CD4-positive, alpha-beta T cell treated with Interleukin-12 subunit alpha and Interleukin-12 subunit beta, for 1 hour (primary cell): ENCODE measurements at places on chromosomes 13 and 19.

DNA sequence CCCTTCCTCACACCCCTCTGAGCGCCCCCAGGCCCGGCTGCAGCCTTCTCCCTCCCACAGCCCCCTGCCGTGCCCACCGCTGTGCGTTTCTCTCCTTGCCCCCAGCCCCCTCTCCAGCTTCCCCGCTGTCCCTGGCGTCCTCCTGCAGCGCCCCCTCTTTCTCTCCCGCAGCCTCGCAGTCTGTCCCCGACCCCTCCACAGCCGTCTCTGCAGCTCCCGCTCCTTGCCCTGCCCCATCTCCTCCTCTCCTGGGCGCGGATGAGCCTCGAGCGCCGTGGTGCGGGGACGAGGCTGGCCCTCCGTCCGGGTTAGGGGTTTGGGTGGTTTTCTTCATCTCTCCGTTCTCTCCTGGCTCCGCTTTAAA is 1.1 kb downstream of the KMT5C start:
- peak; percentile 27 for DNase-seq

DNA sequence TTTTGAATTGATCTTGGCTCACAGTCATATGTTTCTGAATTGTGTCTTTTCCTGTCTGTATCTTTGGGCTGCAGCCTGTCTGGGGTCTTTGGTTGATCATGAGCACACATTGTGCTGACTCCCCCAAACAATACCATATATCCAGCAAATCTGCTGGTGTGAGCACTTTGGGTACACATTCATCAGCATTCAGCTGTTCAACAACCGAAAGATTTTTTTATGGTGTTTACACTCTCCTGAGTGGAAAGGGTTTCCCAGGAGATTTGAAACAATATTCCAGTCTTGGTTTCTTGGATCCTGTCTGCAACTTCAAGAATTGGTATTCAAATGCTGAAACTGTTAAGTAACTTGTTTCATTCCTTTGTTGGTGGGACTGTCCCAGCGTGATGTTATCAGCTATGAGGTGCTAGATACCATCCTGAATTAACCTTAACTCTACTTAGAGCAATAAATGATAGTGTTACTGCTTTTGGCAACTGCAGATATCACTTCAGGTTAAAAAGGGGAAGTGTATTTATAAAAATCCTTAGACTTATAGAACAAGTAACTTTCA is 78.4 kb upstream of the DIAPH3 start:
- no peak for DNase-seq

DNA sequence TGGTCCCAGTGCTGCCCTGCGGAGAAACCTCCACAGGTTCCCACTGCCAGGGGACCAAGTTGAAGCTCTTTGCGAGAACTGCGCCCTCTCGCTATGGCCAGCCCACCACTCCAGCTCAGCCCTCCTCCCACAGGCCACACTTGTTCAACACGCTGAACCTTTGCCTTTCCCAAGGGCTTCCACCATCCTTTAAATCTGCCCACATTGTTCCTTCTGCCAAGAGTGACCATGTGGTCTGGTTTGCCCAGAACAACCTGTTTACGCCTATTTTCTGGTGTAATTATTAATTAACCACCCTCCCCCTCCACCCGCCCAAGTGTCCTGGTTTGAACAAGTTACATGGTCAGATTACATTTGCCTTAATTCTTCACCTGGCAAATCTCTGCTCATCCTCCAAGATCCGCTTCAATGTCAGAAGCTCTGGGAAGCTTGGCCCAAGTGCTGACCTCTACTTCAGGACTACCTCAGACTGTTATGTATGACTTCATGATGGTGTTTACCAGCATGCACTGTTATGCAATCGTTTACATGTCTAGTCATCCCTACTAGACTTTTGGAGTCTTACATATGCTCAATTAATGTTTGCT is 12.0 kb upstream of the USP12 start:
- no peak for DNase-seq

DNA sequence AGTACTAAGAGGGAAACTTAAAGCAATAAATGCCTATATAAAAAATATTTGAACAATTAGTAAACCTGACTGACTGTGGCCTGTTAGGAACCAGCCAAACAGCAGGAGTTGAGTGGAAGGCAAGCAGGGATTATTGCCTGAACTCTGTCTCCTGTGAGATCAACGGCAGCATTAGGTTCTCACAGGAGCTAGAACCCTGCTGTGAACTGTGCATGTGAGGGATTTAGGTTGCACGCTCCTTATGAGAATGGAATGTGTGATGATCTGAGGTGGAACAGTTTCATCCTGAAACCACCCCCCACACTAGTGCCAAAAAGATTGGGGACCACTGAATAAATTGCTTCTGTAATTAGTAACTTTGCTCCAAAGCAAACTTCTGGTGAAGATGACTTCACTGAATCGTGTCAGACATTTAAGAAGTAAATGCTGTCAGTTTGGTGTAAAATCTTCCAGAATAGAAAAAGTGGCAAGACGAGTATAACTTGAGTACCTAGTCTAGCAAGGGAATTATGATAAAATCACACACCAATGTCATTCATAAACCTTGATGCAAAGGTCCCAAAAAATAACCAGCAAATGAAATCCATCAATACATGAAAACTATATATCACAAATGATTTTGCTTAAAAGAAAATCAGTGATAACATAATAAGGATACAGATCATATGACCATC is 53.8 kb downstream of the SLC6A16 start:
- no peak for DNase-seq

GRCh38 chr19:10829967-10830366 is 6.0 kb downstream of the TMED1 start:
- no peak for DNase-seq

GRCh38 chr19:18093439-18094161 is 4.0 kb upstream of the MAST3 start:
- no peak for DNase-seq

GRCh38 chr19:40466985-40467734 is at the start of gene SPTBN4:
Gene SPTBN4, plus strand, starts transcription at chr19:40467001. Its CDS starts 5,621 bp downstream, at chr19:40472622.
- DNase-seq, result no peak

DNA sequence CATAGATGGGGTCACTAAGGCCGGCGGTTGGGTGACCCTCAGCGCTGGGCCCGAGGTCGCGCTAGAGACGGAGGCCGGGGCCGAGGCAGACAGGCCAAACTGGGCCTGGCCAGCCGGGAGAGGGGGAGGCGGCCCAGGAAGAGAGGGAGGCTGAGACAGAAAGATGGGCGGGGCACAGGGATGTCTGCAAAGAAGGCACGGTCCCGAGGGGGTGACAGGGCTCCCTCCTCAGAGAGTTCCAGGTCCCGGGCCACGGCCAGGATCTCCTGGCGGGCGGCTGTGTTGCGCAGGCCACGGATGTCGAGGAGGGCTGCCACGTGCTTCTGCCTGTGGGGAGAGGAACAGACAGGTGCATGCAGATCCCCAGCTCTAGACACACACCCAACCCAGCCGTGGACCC is 32.2 kb downstream of the EXOC3L2 start:
- DNase-seq, result no peak
